ENCODE measurements at places on chromosomes 5 and 9.

- DNase-seq, result no peak
Observed at GRCh38 chr5:14062178-14062577, 81.0 kb upstream of the TRIO start.

DNA sequence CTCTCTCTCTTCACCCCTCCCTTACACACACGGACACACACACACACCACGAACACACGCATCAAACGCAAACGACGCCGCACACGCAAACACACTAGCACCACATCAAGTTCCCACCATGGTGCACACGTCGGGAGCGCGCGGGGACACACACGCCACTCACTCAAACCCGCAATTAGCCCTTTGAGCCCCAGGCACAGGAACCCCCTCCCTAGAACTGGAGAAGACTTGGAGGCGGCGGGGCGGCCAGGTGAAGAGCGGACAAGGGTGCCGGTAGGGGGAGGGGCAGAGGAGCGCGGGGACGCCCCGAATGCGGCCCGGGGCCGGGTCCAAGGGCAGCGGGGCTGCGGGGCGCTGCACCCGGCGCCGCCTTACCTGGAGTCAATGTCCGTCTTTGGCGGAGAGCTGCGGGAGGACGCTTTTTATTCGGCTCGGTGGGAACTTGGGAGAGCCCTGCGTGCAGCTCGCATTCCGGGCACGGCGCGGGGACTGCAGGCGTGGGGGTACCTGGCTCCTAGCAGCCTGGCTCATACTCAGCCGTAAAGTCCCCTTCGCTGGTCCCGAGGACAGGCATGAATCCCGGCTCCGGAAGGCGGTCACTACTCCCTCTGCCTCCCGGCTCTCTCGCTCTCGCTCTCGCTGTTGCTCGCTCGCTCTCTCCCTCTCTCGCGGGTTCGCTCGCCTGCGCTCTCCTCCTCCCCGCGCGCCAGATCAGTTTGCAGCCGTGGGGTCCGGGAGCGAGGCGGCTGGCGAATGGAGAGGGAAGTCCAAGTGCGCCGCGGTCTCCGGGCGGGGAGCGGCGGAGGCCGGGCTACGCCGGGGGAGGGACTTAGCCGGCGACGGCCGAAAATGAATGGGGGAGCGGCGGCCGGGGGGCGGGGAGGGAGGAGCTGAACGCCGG is at the start of gene BRINP1:
TSS of gene BRINP1 (minus strand) at position 755 of the 901 bp plus-strand sequence. CDS start 56,080 bp downstream, outside the sequence.
- no peak for DNase-seq

DNA sequence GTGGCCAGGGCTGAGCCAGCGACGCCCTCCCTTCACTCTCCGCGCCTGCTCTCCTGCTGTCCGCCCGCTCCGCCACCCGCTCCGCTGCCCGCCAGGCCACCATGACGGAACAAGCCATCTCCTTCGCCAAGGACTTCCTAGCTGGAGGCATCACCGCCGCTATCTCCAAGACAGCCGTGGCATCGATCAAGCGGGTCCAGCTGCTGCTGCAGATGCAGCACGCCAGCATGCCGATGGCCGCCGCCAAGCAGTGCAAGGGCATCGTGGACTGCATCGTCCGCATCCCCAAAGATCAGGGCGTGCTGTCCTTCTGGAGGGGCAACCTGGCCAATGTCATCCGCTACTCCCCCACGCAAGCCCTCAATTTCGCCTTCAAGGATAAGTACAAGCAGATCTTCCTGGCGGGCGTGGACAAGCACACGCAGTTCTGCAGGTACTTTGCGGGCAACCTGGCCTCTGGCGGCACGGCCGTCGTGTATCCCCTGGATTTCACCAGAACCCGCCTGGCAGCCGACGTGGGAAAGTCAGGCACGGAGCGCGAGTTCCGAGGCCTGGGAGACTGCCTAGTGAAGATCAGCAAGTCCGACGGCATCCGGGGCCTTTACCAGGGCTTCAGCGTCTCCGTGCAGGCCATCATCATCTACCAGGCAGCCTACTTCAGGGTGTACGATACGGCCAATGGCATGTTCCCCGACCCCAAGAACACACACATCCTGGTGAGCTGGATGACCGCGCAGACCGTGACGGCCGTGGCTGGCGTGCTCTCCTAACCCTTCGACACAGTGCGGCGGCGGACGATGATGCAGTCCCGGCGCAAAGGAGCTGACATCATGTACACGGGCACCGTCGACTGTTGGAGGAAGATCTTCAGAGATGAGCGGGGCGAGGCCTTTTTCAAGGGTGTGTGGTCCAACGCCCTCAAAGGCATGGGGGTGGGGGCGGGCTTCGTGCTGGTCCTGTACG is 1130.4 kb upstream of the ACO1 start:
- DNase-seq, result no peak

- DNase-seq, result no peak
Observed at GRCh38 chr5:62112689-62113228, 193.2 kb upstream of the KIF2A start.

GRCh38 chr9:131833906-131834305 is 94.0 kb upstream of the RAPGEF1 start:
- no peak for DNase-seq

DNA sequence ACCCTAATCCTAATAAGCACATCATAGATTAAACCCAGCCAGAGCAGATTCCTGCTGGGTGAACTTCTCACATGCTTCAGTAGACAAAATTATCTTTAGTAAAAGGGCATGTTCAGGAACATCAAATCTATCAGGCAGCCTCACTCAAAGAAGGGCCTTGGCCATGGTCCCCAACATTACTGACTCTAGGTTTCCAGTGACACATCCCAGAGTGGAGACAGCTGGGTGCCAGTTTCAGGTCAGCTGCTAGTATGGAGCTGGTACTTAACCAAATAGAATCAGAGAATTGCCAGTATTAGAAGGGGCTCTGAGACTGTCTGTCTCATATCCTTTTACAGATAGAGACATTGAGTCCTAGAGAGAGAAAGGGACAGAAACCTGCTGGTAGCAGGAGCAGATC is 44.1 kb upstream of the GALNT10 start:
- DNase-seq, result no peak

GRCh38 chr5:76145945-76146344 is 62.8 kb downstream of the SV2C start:
- no peak for DNase-seq
